Fibroblast of the aortic adventitia (primary cell): ENCODE measurements at places on chromosomes 2 and 18. TPM values are rescaled to one million over a fixed set of nuclear protein-coding genes. Genes with fewer than 3 reads are reported as not detected.

- DNase-seq, result peak; percentile 77
Measured at GRCh38 chr2:209331291-209331844, 92.5 kb upstream of the MAP2 start.

GRCh38 chr2:85468704-85469349 is 50.3 kb downstream of the SH2D6 start:
- DNase-seq, result peak; percentile 84

DNA sequence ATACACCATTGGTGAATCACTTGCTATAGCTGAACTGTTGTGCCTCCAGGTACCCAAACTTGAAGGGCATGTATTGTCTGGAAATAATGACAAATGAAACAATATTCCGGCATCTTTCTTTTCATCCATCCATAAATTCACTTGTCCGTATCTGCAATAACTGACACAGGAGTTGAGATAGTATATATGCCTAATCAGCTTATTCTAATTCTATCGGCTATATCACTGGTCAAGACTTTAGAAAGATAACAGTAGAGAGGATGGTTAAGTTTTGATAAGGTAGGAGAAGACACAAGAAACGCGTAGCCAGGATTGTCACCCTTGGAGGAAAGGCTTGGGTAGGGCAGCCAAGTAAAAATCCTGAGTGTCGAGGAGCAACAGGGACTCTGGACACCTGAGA is 1634.6 kb upstream of the CELF4 start:
- DNase-seq, result no peak

The PHOSPHO2 gene
- total RNA-seq, result 5.2 and 12.0 TPM in 2 replicates

The RFTN2 gene
- total RNA-seq, result 6.4 and 16.4 TPM in 2 replicates
